ENCODE measurements at places on chromosomes 11 and 22. TPM values are rescaled to one million over a fixed set of nuclear protein-coding genes. Genes with fewer than 3 reads are reported as not detected.

Gene OR6T1
- not detected for total RNA-seq

Gene TUG1
- 40.0 TPM for total RNA-seq

Gene BIRC2
- total RNA-seq: 79.9 TPM

Gene BTG4
- total RNA-seq: 0.43 TPM

Gene IRAG1
- total RNA-seq: 0.68 TPM

Gene ALDH3B1
- 1.0 TPM for total RNA-seq

Gene HSPA8
- total RNA-seq: 1,986 TPM

Gene CLDN5
- not detected for total RNA-seq

Gene TRIM22
- total RNA-seq: 72.0 TPM

Gene RASGRP2
- total RNA-seq: not detected

Data from nasal cavity respiratory epithelium epithelial cell of viscerocranial mucosa (primary cell).